Nephron progenitor cell (in vitro differentiated cells): ENCODE measurements at places on chromosomes 3 and 15.

DNA sequence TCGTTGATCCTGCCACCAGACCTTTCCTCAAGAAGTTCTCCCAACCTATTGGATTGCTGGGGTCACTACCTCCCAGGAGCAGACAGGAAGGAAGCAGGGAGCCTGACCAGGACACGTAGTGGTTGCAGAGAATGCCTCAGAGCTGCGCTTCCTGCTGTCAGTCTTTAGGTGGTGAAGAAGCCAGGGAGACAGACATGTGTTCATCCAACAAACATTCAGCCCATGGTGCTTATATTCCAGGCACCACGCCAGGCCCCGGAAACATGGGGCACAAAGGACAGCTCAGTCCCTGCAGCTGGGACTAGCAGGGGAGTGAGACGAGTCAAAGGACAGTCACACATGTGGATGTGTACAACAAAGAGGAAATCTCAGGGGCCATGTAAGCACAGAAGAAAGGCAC, 26.0 kb upstream of the CORO2B start:
- no peak overlapping the region for H3K27ac ChIP-seq
- H3K4me1 ChIP-seq: peaks cover 23% of the 10 kb centered on the region
- no peaks in the 10 kb centered on the region for H3K36me3 ChIP-seq

- H3K36me3 ChIP-seq: peaks cover 14% of the 10 kb centered on the region
- peaks cover 2% of the 10 kb centered on the region for H3K27me3 ChIP-seq
- H3K27ac ChIP-seq: no peak overlapping the region
- H3K4me3 ChIP-seq: no peak overlapping the region
Measured at GRCh38 chr15:33086500-33087121, 107.9 kb downstream of the FMN1 start.

- H3K27ac ChIP-seq: no peak overlapping the region
- peak; percentile 74 for DNase-seq
- H3K36me3 ChIP-seq: no peaks in the 10 kb centered on the region
- H3K4me1 ChIP-seq: peaks cover 86% of the 10 kb centered on the region
- H3K4me3 ChIP-seq: peak overlapping the region; percentile 74
Measured at GRCh38 chr3:195895861-195896360, 12.4 kb downstream of the TNK2 start.

- DNase-seq: no peak
- no peak overlapping the region for H3K27ac ChIP-seq
- no peaks in the 10 kb centered on the region for H3K4me1 ChIP-seq
- peaks cover 43% of the 10 kb centered on the region for H3K36me3 ChIP-seq
- H3K4me3 ChIP-seq: no peak overlapping the region
Measured at GRCh38 chr3:158140396-158140795, 30.5 kb downstream of the RSRC1 start.

GRCh38 chr15:58440158-58440910, 8.5 kb downstream of the LIPC start:
- no peaks in the 10 kb centered on the region for H3K36me3 ChIP-seq
- no peak for DNase-seq
- H3K27ac ChIP-seq: no peak overlapping the region

- no peak for DNase-seq
- no peak overlapping the region for H3K4me3 ChIP-seq
- no peak overlapping the region for H3K27ac ChIP-seq
- H3K4me1 ChIP-seq: peaks cover 7% of the 10 kb centered on the region
- H3K27me3 ChIP-seq: peaks cover 17% of the 10 kb centered on the region
Measured at GRCh38 chr3:42513521-42513920, 11.1 kb downstream of the VIPR1 start.

DNA sequence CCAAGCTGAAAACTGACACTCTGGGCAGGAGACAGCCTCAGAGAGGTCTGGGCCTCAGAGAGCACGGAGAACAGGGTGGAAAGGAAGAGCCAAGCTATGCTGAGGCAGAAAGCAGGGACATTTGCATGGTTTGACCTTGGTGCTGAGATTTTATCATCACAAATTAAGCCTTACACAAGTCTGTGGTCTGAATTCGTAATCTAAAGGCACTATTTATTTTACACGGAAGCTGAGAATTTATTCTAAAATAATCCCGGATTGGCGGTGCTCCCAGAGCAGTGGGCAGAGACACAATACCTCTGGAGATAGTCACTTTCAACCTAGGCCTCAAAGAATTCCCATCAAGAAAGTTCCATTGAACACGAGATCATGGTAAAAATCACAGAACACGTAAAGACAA, 47.5 kb downstream of the CFAP92 start:
- H3K4me3 ChIP-seq: no peak overlapping the region
- H3K27ac ChIP-seq: no peak overlapping the region
- DNase-seq: no peak

DNA sequence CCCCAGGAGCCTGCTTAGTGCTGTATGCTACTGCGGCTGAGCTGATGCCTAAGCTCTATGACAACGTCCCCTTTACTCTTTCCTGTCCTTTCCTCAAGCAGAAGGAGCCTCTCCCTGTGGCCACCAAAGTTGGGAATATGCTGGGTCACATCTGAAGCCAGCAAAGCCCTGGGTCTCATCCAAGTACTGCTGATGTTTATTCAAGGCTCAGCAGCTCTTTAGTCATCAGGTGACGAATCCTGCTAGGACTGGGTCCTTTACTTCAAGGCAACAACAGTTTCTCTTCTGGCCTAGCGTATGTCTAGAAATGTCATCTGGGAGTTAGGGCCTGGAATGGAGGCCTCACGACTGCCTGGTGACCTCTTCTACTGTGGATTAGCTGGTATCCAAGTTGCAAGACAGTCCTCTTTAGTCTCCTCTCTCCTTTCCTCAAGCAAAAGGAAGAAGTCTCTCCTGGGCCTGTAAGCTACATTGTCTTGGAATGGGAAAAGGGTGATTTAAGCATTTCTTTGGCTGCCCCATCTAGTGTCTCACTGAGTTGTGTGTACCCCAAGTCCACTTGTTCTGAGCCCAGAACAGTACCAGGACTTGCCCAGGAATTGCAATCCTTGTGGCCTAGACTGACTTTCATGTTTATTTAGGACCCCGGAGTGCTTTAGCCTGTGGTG, 63.9 kb downstream of the TNFAIP8L3 start:
- peaks cover 6% of the 10 kb centered on the region for H3K36me3 ChIP-seq
- H3K4me1 ChIP-seq: no peaks in the 10 kb centered on the region
- DNase-seq: no peak
- no peak overlapping the region for H3K4me3 ChIP-seq
- no peak overlapping the region for H3K27ac ChIP-seq

GRCh38 chr3:120429921-120430361, 20.9 kb downstream of the FSTL1 start:
- H3K27me3 ChIP-seq: no peaks in the 10 kb centered on the region
- peak overlapping the region; percentile 30 for H3K27ac ChIP-seq
- peaks cover 67% of the 10 kb centered on the region for H3K36me3 ChIP-seq
- no peak overlapping the region for H3K4me3 ChIP-seq

GRCh38 chr15:80998251-80998650, 2.5 kb upstream of the TLNRD1 start:
- H3K36me3 ChIP-seq: peaks cover under 1% of the 10 kb centered on the region
- no peak overlapping the region for H3K4me3 ChIP-seq
- H3K4me1 ChIP-seq: peaks cover 11% of the 10 kb centered on the region
- DNase-seq: no peak
- peaks cover 5% of the 10 kb centered on the region for H3K27me3 ChIP-seq

DNA sequence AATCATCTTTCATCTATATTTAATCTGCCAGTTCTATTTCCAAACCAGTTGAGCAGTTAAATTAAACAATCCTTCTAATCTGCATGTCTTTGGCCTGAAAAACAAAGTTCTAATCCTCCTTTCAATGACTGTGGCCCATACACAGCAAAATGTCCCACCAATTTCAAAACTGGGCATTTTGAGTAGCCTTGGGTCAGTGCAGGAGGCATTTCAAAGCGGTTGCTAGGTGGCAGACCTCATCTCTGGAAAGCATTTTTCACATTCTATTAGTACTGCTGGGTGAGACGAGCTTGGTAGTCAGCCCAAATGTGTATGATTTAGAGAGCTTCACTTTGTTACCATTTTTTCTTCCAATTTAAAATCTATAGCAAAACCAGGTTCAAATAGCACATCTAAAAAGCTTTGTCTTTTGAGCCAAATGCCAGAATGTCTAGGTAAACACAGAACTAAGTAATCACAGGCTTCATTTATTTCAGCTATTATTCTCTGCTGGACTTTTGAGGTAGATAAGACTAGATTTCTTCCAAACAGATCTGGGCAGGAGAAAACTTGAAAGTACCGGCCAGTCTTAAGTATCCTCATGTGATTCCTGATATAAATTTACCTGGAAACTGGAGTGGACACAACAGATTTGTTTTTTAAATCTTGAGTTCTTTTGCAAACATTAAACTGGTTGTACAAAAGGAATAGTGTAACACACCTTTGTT, 8.9 kb upstream of the ARHGEF26 start:
- DNase-seq: no peak
- no peaks in the 10 kb centered on the region for H3K4me1 ChIP-seq
- no peaks in the 10 kb centered on the region for H3K36me3 ChIP-seq
- H3K4me3 ChIP-seq: no peak overlapping the region
- peaks cover under 1% of the 10 kb centered on the region for H3K27me3 ChIP-seq

DNA sequence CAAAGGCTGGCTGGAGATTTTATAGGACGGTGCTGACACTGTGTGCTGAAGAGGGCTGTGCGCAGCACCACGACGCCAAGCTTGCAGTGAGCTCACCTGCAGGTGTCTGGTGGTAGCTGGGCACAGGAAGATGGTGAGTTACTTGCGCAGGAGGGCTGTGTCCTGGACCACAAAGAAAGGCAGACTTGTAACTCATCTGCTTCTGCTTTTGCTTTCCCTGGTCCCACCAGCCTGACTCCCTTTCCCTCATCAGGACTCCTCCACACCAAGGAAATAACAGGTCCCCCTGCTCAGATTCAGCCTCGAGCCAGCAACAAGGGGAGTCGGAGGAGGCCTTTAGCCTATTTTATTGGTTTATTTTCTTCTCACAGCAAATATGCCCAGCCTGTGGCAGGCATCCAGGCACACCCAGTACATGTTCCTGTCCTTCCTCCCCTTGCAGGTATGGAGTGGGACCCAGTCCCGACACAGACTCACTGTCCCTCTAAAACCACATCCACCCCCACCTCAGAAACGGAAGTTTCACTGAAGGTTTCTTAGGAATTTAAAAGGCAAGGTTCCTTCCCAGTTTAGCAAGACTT, 35.6 kb upstream of the FLNB start:
- no peaks in the 10 kb centered on the region for H3K27me3 ChIP-seq
- H3K4me1 ChIP-seq: peaks cover 55% of the 10 kb centered on the region
- H3K27ac ChIP-seq: peak overlapping the region; percentile 94

DNA sequence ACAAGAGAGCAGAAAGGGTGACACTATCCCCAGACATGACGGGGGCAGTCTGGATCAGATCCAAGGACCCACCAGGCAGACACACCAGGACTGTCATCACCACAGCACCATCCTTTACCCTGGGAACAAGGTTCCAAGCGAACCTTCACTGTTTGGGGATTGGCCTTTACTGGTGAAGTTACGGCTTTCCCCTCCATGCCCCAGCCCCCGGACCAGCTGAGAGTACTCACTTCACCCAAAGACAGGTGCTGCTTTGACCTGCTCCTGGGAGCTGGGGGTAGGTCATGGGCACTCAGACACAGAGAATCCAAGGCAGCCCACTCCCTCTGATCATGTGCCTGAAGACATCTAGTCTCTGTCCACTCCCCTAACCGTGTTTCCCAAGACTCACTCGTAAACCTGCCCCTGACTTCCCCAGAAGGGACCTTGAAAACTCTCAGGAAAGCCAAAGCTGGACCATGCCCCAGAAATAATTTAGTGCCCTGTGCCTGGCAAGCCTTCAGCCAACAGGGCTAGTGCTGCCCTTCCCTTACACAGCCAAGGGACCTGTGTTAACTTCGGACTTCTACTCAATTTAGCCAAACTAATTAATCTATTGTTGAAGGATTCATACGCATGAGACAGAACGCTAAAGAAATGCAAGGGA, 2.8 kb downstream of the RRP9 start:
- no peak overlapping the region for H3K27ac ChIP-seq
- H3K4me1 ChIP-seq: peaks cover 38% of the 10 kb centered on the region
- peaks cover 3% of the 10 kb centered on the region for H3K27me3 ChIP-seq
- peak overlapping the region; percentile 31 for H3K4me3 ChIP-seq
- peaks cover 24% of the 10 kb centered on the region for H3K36me3 ChIP-seq
- no peak for DNase-seq

DNA sequence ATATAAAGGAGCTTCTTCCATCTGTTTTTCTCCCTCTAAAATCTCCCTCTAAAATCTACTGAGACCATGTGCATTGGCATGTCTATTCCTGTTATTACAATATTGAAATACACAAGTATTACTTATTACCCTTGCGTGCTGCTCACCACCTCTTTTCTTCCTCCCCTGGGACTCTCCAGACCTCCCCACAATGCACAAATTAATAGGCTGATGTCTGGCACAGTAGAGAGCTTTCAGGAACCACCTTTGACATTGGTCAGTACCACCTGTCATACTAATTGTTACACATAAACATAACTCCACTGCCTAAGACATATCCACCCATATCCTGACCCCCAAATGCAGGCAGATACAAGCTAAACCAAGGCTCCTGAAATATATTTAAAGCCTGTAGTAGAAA, 722.6 kb downstream of the FHIT start:
- no peaks in the 10 kb centered on the region for H3K27me3 ChIP-seq
- H3K4me1 ChIP-seq: no peaks in the 10 kb centered on the region

GRCh38 chr3:69413551-69414207, 27.8 kb upstream of the FRMD4B start:
- H3K27ac ChIP-seq: no peak overlapping the region
- no peak for DNase-seq
- peaks cover 4% of the 10 kb centered on the region for H3K36me3 ChIP-seq

DNA sequence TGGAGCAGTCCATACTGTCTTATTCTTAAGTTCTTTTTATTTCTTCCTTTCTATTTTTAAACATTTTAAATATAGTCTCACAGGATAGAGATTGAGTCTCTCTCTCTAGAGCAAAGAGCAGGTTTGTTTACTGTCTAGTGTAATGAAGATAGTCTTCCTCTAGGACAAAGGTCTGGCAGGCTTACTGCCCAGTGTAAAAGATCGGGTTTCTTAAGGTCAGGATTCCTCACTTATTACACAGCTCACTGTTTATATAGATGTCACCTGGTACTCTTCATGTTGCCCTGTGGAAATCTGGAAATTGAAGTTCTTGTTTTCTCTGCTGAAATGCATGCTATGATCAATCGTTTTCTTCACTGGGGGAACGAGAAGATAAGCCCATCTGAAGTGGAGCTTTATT, 76.0 kb downstream of the ZBBX start:
- no peaks in the 10 kb centered on the region for H3K27me3 ChIP-seq
- H3K4me3 ChIP-seq: no peak overlapping the region
- no peak overlapping the region for H3K27ac ChIP-seq
- peaks cover 23% of the 10 kb centered on the region for H3K4me1 ChIP-seq
- no peaks in the 10 kb centered on the region for H3K36me3 ChIP-seq

DNA sequence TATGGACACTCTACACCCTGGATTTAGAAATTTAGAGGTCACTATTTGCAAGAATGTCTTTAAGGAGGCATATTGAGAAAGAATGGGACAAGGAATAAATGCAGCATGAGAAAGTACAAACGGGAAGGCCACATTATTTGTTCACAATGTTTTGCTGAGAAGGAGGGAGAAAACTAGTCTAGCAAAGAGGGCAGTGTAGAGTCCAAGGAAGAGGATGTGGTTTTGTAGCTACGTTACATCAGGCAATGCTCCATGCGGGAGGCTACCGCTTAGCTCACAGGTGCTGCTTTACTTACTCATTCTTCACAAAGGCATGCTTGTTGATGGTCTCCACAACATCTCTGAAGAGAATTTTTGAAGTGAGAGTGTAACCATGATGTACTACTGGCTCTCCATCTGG, 191.1 kb downstream of the PLCH1 start:
- H3K4me1 ChIP-seq: peaks cover 11% of the 10 kb centered on the region
- H3K4me3 ChIP-seq: no peak overlapping the region
- H3K36me3 ChIP-seq: peaks cover 51% of the 10 kb centered on the region
- H3K27ac ChIP-seq: no peak overlapping the region
- no peak for DNase-seq

GRCh38 chr3:55147856-55148720, 220.2 kb upstream of the LRTM1 start:
- no peak overlapping the region for H3K4me3 ChIP-seq
- H3K36me3 ChIP-seq: no peaks in the 10 kb centered on the region
- peaks cover 4% of the 10 kb centered on the region for H3K27me3 ChIP-seq
- DNase-seq: no peak
- no peak overlapping the region for H3K27ac ChIP-seq
- H3K4me1 ChIP-seq: peaks cover 5% of the 10 kb centered on the region
